ENCODE measurements at places on chromosomes 16 and 17. TPM values are rescaled to one million over a fixed set of nuclear protein-coding genes. Genes with fewer than 3 reads are reported as not detected.
A peak's percentile ranks its signal among the peaks of the same experiment; 100 is the strongest.

Gene C17orf50
- not detected for polyA plus RNA-seq

GRCh38 chr17:50268026-50268425 lies 6.2 kb upstream of the TMEM92 start:
- peaks cover 4% of the 10 kb centered on the region for H3K4me1 ChIP-seq
- H3K4me3 ChIP-seq = no peak overlapping the region
- no peaks in the 10 kb centered on the region for H3K36me3 ChIP-seq
- DNase-seq = no peak

DNA sequence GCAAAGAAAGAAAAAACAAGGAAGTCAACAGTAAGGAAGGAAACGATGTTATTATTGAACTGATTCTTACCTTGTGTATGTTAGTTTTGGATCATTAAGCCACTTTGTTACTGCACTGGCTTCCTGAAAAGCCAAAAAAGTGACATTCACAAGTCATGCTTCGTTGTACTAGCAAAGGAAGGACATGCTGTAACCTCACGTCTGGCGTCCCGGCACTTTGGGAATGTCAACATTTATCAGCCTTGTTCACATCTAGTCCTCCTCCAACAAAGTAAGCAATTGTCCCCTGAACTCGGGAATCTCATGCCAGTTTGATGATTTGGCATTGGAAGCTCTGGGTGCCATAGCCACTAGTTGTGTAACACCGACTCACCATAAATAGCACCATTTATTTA lies 731 bp upstream of the MKS1 start:
- H3K4me1 ChIP-seq = peaks cover 13% of the 10 kb centered on the region
- peak overlapping the region; percentile 100 for H3K4me3 ChIP-seq
- peaks cover 8% of the 10 kb centered on the region for H3K36me3 ChIP-seq
- no peak overlapping the region for H3K27ac ChIP-seq
- DNase-seq = no peak

- no peaks in the 10 kb centered on the region for H3K27me3 ChIP-seq
- H3K4me1 ChIP-seq = no peaks in the 10 kb centered on the region
- H3K4me3 ChIP-seq = no peak overlapping the region
- DNase-seq = peak; percentile 43
- no peaks in the 10 kb centered on the region for H3K36me3 ChIP-seq
- H3K27ac ChIP-seq = no peak overlapping the region
These were observed 35.9 kb downstream of the CACNA1G start for GRCh38 chr17:50596191-50597037.

DNA sequence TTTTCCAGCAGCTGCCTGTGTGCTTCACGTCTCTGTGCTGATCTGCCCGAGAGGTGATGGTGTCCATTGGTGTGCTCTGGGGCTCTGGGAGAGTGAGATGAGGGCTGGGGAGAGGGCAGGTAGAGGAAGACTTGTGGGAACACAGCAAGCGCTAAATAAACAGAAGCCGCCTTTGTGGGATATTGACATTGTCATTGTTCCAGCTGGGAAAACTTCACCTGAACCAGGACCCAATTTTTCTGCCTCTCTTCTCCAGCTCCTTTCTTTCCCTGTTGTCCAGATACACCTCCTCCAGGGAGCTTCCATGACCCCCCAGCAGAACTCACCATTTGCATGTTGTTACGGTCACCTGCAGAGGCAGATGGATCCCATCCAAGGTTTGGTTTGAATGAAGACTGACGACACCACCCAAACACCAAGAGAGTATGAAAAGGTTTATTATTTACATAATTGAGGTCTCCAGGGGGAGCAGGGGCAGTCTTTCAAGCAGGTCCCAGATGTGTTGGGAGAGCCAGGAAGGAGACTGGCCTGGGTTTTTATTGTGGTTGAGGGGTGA lies 3.6 kb upstream of the ITGA3 start:
- no peak for DNase-seq
- H3K27ac ChIP-seq = no peak overlapping the region
- no peak overlapping the region for H3K4me3 ChIP-seq
- no peaks in the 10 kb centered on the region for H3K4me1 ChIP-seq

GRCh38 chr17:42460371-42460770 lies 1.7 kb downstream of the ATP6V0A1 start:
- no peaks in the 10 kb centered on the region for H3K36me3 ChIP-seq
- H3K27ac ChIP-seq = peak overlapping the region; percentile 95
- no peaks in the 10 kb centered on the region for H3K27me3 ChIP-seq
- peak overlapping the region; percentile 60 for H3K4me3 ChIP-seq

GRCh38 chr16:1895068-1895467 lies 23.1 kb upstream of the MEIOB start:
- no peak overlapping the region for H3K4me3 ChIP-seq
- no peak overlapping the region for H3K27ac ChIP-seq
- H3K36me3 ChIP-seq = no peaks in the 10 kb centered on the region
- peaks cover 1% of the 10 kb centered on the region for H3K4me1 ChIP-seq

DNA sequence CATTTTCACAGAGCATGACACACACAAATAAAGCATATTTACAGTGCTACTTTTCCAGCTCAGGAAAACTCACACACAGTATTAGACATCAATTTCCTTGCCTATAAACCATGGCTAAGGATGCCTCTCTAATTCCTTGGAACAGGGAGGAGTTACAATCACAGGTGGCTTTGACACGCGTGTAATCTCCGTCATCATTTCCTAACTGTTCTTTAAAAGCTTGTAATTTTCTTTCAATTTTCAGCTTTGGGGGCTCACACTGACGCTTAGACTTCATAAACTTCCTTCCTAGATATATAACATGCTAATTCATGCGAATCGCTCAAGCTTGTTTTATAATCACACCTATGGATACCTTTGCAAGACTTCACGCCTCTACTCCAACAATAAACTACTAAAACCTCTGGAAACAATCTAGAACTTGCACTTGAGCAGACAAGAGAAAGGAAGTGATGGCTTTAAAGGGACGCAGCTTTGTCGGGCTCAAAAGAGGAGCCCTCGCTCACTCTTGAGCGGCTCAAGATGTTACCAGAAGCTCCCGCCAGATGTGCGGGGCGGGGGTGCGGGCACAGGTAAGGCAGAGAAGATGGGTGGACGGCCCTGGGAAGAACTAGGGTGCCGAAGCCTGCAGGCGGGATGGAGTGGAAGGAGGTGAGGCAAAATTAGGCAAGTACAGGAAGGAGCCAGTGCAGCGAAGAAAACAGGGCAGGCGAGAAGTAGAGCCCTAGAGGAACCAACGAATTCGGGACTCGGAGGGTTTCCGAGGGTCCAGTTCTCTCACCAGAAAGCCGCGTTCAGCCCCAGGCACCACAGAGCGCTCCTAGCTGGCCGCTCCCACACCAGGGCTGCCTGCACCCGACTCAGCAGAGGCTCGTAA lies 631 bp downstream of the RETREG3 start:
- peaks cover 8% of the 10 kb centered on the region for H3K4me1 ChIP-seq
- DNase-seq = no peak
- peak overlapping the region; percentile 88 for H3K27ac ChIP-seq
- peak overlapping the region; percentile 91 for H3K4me3 ChIP-seq
- no peaks in the 10 kb centered on the region for H3K27me3 ChIP-seq
- peaks cover 15% of the 10 kb centered on the region for H3K36me3 ChIP-seq

GRCh38 chr16:21336231-21336630 lies 58.1 kb upstream of the CRYM start:
- no peak overlapping the region for H3K27ac ChIP-seq
- H3K4me1 ChIP-seq = no peaks in the 10 kb centered on the region
- no peak for DNase-seq
- H3K36me3 ChIP-seq = no peaks in the 10 kb centered on the region

DNA sequence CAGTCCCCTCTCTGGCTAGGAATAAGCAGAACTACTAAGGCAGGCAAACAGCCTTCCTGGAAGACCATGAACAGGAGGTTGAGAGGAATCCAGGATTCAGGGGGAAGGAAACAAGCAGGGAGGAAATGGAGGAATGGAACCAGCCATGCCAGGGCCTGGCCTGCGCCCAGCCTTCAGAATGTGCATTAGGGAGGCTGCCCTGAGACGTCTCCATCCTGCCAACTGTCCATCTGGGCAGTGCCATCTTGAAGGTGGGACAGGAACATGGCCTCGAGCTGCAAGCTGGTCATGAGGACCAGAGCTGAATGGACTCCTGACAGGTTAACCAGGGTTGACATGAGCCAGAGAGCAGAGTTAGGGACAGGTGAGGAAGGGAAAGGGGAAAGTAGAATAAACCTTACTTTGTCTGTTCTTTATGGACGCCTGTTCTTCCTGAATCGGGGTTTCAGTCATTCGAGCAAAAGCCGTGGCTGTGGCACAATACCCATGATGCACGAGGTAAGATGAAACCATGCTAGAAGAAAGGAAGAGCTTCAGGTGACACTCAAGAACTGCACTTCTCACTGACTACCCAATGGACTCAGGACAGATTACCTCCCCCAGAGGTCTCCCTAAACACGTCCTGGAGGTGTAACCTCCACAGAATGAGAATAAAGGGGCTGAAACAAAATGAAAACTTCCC lies 12.1 kb upstream of the GFOD2 start:
- H3K27me3 ChIP-seq = no peaks in the 10 kb centered on the region
- no peak for DNase-seq
- peaks cover 37% of the 10 kb centered on the region for H3K4me1 ChIP-seq
- peaks cover 16% of the 10 kb centered on the region for H3K36me3 ChIP-seq

DNA sequence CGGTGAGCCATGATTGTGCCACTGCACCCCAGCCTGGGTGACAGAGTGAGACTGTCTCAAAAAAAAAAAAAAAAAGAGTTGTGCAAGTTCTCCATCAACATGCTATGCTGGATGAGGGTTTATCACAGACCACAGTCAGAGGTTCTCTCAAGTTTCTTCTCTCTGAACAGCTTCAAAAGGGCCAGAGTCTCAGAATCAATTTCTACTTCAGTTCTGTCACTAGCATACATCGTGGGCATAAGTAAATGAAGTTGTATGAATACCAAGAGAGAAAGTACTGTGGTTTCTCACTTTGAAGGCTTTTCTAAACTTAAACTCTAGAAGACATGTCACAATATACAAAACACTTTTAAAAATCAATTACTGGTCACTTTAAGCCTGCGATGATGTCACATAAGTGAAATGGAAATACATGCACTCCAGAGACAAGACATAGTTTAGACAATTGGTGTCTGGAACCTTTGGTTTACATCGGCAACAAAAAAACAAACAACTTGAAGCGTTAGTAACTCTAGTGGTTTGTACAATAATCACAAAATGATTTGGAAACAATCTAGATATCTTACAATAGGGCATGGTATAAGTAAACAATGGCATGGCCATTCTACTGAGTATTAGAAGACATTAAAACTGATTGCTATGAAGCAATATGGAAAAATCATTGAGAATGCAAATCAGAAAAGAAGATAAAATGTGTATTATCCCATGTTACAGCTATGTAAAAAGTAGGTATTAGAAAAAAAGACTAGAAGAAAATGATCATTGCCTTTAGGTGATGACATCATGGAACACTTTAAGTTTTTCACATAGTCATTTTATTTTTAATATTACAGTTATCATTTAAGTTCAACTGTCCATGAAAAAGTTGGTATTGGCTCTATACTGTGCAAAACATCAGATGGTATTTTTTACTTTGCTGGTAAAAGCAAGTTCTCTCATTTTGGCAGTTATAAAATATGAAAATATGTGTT lies 232.3 kb downstream of the ZFHX3 start:
- peaks cover 4% of the 10 kb centered on the region for H3K4me1 ChIP-seq
- H3K27ac ChIP-seq = no peak overlapping the region
- no peaks in the 10 kb centered on the region for H3K36me3 ChIP-seq
- no peaks in the 10 kb centered on the region for H3K27me3 ChIP-seq

Gene TEX14
- polyA plus RNA-seq = 0.01 TPM

Gene MMP28
- polyA plus RNA-seq = 0.14 TPM

Gene SLC38A8
- 1.0 TPM for polyA plus RNA-seq

Gene CHST4
- 3.8 TPM for polyA plus RNA-seq

DNA sequence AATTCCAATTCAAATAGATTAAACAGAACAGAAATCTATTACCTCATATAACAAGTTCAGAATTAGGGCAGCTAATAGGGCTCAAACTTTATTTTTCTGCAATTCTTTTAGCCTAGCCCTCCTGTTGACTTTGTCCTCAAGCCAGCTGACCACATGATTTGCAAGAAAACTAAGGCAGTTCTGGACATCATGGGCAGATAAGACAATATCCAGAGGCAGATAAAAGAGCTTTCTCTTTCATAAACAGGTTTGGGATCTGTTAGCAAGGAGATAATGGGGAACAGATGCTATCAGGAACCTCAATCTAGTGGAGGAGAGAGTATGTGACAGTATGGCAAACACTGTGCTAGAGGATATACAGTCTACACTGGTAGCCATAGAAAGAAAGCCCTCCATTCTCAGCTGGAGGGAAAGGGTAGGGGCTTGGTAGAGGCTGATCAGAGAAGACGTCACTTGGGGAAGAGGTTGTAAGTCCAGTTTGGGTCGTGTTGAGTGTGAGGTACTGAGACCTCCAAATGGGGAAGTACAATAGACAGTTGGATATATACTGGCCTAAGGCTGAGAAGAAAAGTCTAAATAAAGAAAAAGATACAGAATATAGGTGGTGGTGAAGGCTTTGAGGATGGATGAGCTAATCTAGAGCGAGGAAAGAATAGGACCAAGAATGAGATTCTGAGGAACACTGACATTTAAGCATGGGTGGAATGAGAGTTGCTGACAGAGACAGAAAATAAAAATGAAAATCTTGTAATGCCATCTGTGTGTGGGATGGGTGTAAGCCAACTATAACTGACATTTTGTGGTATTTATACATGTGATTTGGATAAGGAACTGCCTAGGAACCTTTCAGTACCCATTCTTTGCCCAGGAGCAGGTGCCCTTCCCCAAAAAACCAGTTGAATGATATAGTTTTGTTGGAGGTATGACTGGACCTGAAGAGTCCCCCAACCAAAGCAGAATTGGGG lies 67.4 kb downstream of the CYB561 start:
- H3K4me1 ChIP-seq = no peaks in the 10 kb centered on the region
- no peak overlapping the region for H3K27ac ChIP-seq
- no peaks in the 10 kb centered on the region for H3K27me3 ChIP-seq
- DNase-seq = no peak

DNA sequence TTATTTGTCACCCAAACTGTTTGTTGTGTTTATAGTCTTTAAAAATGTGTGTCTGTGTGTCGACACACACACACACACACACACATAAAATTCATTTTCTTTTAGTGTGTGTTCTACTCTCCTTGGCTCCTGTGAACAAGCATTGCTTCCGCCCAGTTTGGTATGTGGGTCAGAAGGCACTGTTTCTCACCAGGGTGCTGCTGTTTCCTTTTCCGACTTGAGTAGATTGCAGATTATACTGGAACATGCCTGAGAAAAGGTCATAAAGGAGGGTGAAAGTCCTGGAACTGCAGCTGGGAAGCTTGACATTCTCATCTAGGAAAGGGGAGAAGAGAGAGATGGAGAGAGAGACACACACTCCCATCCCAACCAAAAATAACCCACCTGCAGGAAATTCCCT lies 330.3 kb downstream of the BCAS3 start:
- H3K4me3 ChIP-seq = no peak overlapping the region
- H3K27ac ChIP-seq = no peak overlapping the region
- DNase-seq = no peak
- H3K4me1 ChIP-seq = no peaks in the 10 kb centered on the region

Gene PERCC1
- polyA plus RNA-seq = not detected

Gene ABAT
- 205 TPM for polyA plus RNA-seq

GRCh38 chr16:19837331-19837980 lies 47.2 kb downstream of the GPRC5B start:
- H3K27me3 ChIP-seq = no peaks in the 10 kb centered on the region
- no peak overlapping the region for H3K4me3 ChIP-seq
- no peaks in the 10 kb centered on the region for H3K4me1 ChIP-seq
- no peaks in the 10 kb centered on the region for H3K36me3 ChIP-seq
- no peak overlapping the region for H3K27ac ChIP-seq
- no peak for DNase-seq

GRCh38 chr16:9661336-9662017 lies 520.8 kb downstream of the GRIN2A start:
- no peaks in the 10 kb centered on the region for H3K4me1 ChIP-seq

Gene ACSM2A
- 177 TPM for polyA plus RNA-seq

Gene CCL2
- 8.9 TPM for polyA plus RNA-seq

Gene HOXB1
- not detected for polyA plus RNA-seq

Measured in liver (tissue), 10 donors.